Mucosa of descending colon (tissue), 3 donors: ENCODE measurements at places on chromosomes 5 and 9. TPM values are rescaled to one million over a fixed set of nuclear protein-coding genes. Genes with fewer than 3 reads are reported as not detected.

DNA sequence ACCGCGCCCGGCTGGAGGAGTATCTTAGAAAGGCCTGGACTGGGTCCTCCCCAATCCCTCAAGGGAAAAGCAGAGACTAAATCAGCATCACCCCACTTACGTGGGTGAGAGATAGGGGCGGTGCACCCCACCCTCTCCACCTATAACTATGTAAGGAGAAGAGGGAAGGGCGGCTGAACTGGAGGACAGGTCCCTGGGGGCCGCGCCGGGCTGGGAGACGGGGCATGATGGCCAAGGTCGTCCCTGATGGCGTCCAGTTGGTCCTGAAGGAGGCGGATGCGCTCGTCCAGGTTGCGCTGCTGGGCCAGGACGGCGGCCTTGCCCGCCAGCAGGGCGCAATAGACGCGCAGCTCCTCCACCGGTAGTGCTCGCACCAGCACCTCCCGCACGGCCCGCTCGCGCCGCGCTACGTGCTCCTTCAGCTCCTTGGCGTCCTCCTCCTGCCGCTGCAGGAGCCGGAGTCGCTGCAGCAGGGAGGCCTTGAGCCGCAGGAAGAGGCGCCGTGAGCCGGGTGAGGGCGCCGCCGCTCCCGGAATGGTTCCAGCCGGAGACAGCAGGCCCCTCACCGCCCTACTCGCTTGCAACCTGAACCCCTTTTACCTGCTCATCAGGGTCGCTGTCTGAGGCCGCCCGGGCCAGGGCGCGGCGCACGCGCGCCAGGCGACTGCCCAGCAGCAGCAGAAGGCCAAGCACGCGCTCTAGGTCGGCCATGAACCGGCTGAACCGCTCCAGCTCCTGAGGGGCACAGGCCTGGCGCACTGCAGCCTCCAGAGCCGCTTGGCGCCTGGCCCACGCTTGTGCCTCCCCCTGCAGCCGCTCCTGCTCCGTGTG lies 7.6 kb downstream of the SHROOM1 start:
- no peak for DNase-seq

- no peak for DNase-seq
Measured at GRCh38 chr9:123359546-123359945, 3.5 kb downstream of the CRB2 start.

DNA sequence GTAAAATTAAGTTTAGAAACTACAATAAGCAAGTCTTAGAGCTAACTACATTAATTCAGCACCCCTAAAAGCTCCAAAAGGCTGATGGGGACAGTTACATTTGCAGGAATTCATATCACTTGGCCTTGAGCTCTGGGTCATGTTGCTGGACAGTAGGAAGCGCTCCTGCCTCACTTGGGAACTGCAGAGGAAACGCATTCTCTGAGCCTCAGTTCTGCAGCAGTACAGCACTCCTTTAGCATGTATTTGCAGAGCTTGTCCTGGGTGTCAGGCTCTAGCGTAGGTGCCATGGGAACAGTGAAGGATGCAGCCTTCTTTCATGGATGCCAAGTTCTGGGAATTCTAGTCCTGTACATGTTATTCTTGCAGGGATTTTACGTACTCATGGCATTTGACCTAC lies 710.4 kb downstream of the IRX1 start:
- DNase-seq, result no peak

- no peak for DNase-seq
Measured at GRCh38 chr5:153402550-153402949, 87.9 kb upstream of the GRIA1 start.

DNA sequence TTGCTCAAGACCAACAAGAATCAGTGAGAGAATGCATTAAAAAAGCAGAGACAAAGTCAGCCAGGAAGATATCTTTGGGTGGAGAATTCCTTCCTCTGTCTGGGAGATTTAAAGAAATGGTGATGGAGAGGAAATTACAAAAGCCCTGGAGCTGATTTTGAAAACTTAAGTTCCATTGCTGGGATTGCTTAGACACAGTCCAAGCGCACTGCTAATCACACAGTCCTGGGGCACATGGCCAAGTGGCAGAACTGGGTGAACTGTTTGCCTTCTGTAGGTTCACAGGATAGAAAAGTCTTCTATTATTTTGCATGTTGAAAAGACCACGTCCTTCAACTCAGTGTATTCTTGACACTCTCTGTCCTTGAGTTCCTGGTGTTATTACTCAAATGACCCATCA lies 284.9 kb upstream of the FBXL7 start:
- DNase-seq, result no peak

DNA sequence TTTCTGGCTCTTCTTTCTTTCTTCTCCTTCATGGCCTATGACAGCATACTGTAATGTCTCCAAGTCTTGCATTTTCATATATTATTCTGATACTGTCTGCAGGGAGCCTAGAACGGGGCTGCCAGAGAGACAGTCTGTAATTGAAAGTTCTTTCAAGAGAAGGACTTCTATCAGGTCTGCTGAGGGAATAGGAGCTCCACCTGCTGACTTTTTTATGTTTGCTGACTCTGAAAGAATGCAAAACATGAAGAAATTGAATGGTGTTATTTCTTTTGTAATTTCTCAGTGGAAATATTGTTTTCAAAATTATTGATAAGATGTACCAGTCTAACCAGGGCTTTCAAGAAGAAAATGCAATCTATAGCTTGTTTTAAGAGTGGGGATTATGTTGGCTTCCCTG lies 121.9 kb upstream of the RFX3 start:
- DNase-seq, result no peak

- no peak for DNase-seq
Measured at GRCh38 chr9:127928676-127929624, 1.6 kb downstream of the PIP5KL1 start.

GRCh38 chr9:93154293-93154903 lies 20.3 kb upstream of the NINJ1 start:
- peak; percentile 51 for DNase-seq

- DNase-seq, result no peak
Measured at GRCh38 chr9:135644631-135645218, 5.4 kb upstream of the GLT6D1 start.

- no peak for DNase-seq
Measured at GRCh38 chr5:41213340-41213739, at the start of gene C6. C6 (minus strand) TSS chr5:41213532; CDS start chr5:41203230, 10,302 bp downstream.

DNA sequence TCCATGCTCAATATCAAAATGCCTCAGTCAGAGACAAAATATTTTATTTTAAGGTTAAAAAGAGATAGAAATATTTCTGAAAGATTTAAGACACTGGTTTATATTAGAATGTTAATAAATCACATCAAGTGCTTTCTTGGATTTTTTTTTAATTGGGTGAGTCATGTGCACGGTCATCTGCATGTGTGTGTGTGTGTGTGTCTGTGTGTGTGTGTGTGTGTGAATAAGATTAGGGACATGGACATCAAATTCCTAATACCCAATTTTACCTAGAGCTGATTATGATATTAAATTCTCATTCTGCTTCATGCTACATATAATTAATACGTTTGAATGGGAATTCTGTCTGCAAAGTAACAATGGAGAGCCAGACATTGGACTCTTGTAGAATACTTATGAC lies 122.9 kb downstream of the BASP1 start:
- no peak for DNase-seq

- DNase-seq, result no peak
Measured at GRCh38 chr5:82537687-82538306, 259.6 kb upstream of the RPS23 start.

- DNase-seq, result peak; percentile 54
Measured at GRCh38 chr5:55220433-55221185, 6.5 kb downstream of the MCIDAS start.

NTRK2 gene
- total RNA-seq, result 2.5 TPM

SPINK9 gene
- not detected for total RNA-seq

PSMD5 gene
- 46.9 TPM for total RNA-seq

CATSPER3 gene
- 1.3 TPM for total RNA-seq

ALAD gene
- 82.4 TPM for total RNA-seq

PCDHGC5 gene
- total RNA-seq, result 0.89 TPM

TLX3 gene
- total RNA-seq, result not detected

COL23A1 gene
- total RNA-seq, result 0.43 TPM

MRPL36 gene
- 28.6 TPM for total RNA-seq
